ENCODE measurements at places on chromosomes 16 and 17.

DNA sequence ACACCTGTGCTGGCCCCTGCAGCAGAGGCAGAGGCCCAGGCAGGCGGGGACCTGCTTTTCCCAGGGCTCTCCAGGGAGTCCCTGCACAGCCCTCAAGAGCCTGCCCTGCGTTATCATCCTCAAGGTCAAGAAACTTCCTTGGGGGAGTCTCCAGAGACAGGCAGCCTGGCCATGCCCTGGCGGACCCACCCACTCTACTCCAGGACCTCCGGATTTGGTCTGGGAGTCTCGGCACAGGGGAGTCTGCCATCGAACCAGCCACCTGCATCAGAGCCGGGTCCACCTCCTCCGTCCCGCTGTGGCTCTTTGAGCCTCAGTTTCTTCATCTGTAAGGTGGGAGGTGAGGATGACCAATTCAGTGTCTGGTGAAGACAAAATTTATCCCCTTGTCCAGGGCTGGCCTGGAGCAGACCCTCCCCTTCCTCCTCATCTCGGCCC is 75.3 kb upstream of the TNRC6C start:
- DNase-seq = no peak

- DNase-seq = no peak
Measured at GRCh38 chr17:81655378-81656117, 794 bp downstream of the PDE6G start.

GRCh38 chr17:20123209-20123608 is 114.0 kb downstream of the SPECC1 start:
- no peak for DNase-seq

DNA sequence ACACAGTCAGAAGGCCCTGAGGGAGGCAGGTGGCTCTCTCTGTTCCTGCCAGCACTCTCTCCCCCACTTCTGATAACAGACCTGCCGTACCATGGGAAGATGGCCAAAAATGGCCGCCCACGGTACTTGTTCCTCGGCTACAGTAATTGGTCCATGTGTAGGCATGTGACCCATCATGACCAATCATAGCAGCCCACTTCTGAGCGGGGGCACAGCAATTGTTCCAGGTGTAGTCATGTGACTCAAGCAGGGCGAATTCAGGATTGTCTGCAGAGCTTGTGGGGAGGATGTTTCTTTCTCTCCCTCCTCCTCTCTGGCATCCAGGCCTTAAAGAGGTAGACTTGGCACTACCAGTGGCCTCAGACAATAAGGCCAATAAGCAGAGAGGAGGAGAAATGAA is 250.4 kb downstream of the MRTFB start:
- no peak for DNase-seq

- no peak for DNase-seq
Measured at GRCh38 chr17:39618246-39618913, 8.4 kb upstream of the PPP1R1B start.

GRCh38 chr17:7026471-7027115 is 3.7 kb downstream of the BCL6B start:
- no peak for DNase-seq

GRCh38 chr16:79543219-79543618 is 57.3 kb downstream of the MAF start:
- no peak for DNase-seq

GRCh38 chr17:30104575-30105339 is 11.9 kb upstream of the NSRP1 start:
- DNase-seq = peak; percentile 43

DNA sequence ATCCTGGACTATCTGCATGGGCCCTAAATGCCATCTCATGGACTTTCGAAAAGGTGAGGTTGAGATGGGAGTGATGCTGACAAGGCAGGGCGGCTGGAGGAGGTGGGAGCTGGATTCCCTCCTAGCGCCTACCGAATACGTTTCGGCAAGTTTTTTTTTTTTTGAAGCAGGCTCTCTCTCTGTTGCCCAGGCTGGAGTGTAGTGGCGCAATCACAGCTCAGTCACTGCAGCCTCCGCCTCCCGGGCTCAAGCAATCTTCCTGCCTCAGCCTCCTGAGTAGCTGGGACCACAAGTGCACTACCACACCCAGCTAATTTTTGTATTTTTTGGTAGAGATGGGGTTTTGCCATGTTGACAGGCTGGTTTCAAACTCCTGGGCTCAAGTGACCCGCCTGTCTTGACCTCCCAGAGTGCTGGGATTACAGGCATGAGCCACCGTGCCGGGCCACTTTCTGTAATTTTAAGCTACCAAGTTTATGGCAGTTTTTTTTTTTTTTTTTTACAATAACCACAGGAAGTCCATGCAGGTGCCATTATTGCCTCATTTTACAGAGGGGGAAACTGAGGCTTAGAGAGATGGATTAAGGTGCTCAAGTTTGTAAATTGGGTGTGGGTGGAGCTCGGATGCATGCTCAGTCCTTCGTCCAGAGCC is 246.4 kb downstream of the PRKCA start:
- no peak for DNase-seq

GRCh38 chr17:69757688-69758430 is 317.2 kb upstream of the KCNJ16 start:
- DNase-seq = no peak

DNA sequence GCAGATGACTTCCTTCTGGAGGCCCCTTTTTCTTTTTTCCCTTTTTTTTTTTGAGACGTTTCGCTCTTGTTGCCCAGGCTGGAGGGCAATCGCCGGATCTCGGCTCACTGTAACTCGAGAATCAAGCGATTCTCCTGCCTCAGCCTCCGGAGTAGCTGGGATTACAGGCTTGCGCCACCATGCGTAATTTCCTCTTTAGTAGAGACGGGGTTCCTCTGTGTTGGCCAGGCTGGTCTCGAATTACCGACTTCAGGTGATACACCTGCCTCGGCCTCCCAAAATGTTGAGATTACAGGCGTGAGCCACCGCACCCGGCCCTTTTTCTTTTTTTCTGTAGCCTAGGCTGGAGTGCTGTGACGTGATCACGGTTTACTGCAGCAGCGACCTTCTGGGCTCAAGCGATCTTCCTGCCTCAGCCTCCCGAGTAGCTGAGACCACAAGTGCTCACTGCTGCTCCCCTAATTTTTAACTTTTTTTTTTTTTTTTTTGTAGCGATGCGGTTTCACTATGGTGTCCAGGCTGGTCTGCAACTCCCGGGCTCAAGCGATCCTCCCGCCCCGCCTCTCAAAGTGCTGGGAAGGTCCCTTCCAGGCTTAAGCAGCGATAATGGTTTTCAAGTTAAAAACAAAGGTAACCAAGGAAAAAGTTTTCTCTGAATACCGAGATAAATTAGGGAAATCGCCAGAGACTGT is 956 bp upstream of the IST1 start:
- peak; percentile 28 for DNase-seq

DNA sequence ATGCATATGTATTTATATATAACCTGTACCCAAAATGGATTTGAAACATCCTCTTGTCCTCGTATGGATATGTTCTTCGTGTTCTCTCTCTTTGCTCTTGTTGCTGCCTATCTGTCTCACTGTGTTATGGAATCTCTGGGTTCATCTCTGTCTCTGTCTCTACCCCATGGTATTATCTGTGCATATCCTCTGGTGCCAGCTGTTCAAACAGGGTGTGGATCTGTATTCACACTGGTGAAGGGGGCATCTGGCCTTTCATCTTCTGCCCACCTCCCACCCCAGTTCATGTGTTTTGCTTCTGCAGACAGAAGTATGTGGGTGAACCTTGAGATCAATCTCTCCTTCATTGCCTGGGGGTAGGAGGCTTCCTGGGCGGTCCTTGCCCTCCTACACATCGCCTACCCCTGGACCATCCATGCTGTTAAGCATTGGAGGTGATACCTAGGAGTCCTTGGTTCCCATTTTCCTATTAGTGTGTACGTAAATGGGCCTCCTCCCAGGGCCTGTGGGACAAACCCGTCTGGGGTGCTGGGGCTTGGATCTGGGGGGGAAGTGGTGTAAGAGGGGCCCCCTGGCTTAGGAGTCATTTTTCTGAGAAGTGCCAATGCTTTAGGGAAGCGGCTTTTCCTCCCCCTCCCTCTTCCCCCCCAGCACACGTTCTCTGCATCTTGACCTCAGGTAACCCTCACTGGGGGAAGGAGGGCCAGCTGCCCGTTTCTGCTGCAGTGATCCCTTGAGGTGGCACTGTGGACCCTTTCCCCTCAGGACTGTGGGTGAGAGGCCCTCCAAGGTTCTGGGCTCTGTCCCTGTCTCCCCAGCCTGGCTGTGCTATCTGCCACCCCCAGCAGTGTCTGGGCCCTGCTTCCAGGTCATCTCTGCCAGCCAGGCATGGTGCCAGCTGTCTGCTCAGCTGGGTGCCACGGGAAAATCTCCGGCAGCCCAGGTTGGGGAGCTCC is 21.1 kb downstream of the RARA start:
- DNase-seq = peak; percentile 52

DNA sequence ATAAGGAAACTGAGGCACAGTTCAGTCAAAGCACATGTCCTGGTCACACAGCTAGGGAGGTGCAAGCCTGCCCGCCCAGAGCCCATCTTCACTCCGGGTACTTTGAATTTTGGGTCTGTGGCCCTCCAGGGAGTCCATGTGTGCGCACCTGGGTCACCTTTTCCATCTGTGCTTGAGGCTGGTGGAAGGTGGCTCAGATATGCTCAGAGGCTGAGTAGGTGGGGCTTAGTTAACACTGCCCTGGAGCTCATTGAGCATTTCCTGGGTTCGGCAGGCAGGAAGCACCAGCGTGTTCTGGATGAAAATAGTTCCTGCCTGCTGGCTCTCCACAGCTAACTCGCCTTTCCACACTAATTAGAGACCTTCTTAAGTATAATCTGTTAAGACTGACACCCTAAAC is 19.2 kb downstream of the FAM234A start:
- no peak for DNase-seq

DNA sequence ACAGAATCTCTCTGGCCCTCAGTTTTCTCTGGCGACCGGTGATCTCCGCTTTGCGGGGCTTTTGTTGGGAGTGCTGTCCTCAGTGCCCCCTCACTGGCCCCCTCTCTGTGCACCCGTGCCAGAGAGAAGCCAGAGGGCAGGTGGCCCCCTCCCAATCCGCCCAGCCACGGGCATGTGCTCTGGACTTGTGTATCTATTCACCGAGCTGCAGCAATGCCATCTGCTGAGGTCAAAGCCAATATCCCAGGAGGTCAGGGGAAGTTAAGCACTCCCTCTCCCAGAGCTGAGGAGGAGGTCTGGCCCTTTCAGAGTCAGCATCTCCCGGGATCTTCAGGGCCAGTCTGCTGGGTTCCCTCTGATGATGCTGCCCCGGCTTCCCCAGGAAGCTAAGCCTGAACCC is 5.1 kb downstream of the CACNG5 start:
- no peak for DNase-seq

- DNase-seq = no peak
Measured at GRCh38 chr16:52912565-52913173, 140.0 kb downstream of the CHD9NB start.

DNA sequence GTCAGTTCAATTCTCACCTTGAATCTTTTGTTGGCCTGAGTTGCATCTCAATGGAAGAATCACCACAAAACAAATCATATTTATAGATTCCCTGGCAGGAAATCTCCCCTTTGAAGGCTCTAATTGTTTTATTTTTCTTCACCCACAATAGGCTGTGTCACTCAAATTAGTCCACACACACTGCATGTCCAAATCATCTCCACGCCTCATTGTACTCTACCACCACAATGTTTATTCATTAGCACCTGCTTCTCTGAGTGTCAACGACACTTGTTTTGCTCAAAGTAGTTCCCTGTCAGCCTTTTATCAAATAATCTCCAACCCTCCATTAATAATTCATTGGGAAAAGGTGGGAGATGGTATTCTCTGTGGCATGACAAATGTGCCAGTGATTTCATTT is 164.3 kb downstream of the ABCC12 start:
- no peak for DNase-seq

- DNase-seq = no peak
Measured at GRCh38 chr17:28597606-28598383, 1.0 kb downstream of the SPAG5 start.

- no peak for DNase-seq
Measured at GRCh38 chr17:9389111-9389527, 186.5 kb downstream of the STX8 start.

- no peak for DNase-seq
Measured at GRCh38 chr17:2707721-2708584, 3.6 kb downstream of the CLUH start.

- no peak for DNase-seq
Measured at GRCh38 chr16:1929105-1929504, 10.9 kb upstream of the HS3ST6 start.

DNA sequence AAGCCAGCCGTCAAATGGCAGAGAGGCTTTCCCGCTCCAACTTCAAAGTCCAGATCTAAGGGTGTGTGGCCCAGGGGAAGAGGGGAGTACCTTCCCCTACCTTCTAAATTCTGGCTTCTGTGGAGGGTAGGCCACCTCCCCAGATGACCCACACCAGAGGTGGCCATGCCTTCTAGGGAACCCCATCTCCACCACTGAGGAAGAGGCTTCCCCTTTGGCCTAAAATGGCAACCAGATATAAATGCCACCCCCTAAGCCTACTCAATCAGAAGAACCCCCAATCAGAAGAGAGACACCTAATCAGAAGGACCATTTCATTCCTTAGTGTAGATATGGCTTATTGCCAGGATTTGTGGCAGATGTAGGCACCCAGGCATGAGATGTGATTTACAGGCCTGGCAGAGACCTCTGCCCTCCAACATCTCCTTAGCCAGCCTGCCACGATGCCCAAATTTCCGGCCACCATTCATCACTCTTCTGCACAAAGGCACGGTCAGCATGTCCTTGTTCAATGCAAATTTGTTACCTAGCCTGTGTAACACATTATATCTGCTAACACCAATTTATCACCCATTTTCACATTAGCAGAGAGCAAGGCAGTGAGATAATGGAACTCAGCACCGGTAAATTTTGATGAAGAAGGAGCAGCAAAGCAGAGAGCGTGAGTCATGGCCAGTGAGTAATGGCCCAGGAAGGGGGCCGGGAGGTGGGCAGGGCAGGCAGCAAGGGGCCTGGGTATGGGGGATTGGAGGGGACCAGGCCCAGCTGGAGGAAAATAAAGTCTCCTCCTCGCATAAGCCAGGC is 1.2 kb upstream of the MGAT5B start:
- DNase-seq = peak; percentile 33

- no peak for DNase-seq
Measured at GRCh38 chr16:89523680-89524344, 15.6 kb downstream of the SPG7 start.

GRCh38 chr16:4614571-4615383 is at the start of gene UBALD1:
TSS of gene UBALD1 (minus strand) at chr16:4614888. CDS start at chr16:4614797, 91 bp downstream.
- DNase-seq = peak; percentile 57

- no peak for DNase-seq
Measured at GRCh38 chr16:82601989-82602640, 24.7 kb upstream of the CDH13 start.

GRCh38 chr16:71537643-71538042 is 11.4 kb downstream of the CHST4 start:
- DNase-seq = no peak

DNA sequence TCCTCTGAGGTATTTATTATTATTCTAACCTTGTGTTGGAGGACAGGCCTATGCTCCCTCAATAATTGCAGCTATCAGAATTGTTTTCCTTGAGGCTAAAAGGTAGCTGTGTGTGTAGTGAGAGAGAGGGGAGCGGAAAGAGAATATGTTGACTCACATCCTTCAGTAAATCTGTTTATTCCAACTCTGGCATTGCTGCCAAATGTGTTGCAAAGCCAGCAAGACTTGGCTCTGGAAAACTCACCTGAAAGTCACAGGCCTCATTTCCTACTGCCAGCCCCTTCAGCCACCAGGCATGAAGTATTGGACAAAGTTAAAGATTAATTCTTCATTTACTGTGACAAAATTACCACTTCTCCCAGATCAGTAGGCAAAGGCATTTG is 9.6 kb downstream of the CA10 start:
- no peak for DNase-seq

Data from DMS79 (cell line).